ENCODE measurements at places on chromosomes 7 and 10.

GRCh38 chr7:47778153-47778661 is 170.1 kb downstream of the PKD1L1 start:
- DNase-seq = no peak

GRCh38 chr7:22784346-22784745 is 38.3 kb downstream of the TOMM7 start:
- no peak for DNase-seq

DNA sequence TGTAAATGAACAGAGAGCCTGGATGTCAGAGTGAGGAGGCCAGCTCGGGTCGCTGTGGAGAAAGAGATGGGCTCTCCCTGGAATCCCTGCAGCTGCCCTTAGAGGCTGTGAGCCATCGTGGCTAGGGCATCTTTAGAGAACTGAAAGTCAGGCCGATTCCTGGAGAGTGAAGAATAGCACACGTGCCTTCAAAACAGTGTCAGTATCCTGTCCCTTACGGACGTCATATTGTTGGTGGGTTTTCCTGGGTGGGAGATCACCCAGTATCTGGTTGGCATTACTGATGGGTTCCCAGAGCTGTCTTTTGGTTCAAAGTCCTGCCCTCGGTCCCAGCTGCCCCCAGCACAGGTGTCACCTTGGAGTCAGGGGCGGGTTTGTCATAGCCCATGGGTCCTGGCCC is 25.3 kb downstream of the IKZF1 start:
- no peak for DNase-seq

GRCh38 chr7:107045980-107046379 is 1.5 kb downstream of the PRKAR2B start:
- peak; percentile 26 for DNase-seq

DNA sequence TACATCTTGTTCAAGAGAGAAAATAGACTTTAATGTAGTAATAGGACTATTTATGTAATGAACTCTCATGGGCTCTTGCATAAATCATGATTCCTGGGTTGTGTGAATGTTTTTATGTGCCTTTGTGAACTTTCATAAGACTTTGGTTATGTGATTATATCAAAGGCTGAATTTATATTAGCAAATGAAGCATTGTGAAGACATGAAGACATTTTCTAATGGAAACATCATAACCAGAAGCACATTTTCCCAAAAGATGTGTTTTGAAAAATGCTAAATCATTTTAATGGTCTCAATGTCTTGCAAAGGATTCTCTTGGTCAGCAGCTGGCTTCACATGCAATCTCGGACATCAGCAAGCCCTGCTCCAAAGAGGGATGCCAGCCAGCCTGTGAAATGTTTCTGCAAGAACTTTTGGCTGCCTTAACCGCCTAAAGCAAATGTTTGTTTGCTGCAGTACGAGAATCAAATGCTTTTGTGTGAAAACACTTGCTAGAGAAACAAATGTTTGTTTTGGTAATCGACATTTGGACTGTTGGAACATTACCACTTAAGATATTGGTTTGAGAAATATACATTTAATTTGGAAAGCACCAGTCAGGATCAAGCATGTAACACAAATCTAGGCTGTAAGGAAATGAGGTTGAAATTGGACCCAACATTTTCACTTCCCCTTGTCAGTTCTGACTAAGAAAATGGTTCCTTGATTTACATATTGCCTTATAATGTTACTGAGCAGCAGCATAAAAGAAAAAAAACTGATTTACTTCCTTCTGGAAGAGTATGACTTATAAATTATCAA is 102.1 kb downstream of the RTKN2 start:
- no peak for DNase-seq

DNA sequence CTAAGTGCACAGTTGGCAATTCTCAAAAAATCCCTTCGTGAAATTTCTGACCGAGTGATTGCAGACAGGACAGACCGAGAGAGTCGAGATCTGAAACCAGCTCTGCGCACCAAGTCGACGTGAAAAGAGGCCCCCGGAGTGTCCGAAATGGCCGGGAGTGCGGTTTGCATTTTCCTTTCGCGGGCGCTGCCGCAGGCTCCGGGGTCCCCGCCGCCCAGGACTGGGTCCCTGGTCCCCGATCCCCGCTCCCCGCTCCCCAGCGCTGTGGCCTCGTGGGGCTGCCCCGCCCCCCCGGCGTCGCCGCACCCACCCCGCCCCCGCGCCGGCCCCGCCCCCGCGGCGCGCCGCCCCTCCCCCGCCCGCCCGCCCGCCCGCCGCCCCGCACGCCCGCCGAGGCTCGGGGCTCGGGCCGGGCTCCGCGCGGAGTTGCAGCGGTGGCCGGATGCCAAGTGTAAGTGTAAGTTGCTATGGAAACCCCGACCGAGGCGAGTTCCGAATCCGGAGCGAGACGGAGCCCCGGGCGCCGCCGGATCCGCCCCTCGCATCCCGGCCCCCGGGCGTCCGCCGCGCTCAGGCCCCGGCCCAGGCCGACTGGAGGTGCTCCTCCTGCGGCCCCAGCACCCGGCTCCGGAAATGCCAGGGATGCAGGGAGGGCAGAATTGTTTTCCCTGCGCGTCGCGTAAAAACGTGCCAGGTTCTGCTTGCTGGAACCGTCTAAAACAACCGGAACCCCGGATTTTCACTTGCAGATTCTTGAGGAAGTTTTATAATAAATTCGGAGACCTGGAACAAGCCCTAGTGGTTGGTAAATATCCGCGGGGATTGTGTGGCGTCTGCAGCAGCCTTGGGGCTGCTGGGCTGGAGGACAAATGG is 4.6 kb downstream of the BMI1 start:
- DNase-seq = no peak

GRCh38 chr7:142440906-142441411 is 183.1 kb upstream of the PRSS58 start:
- no peak for DNase-seq

- DNase-seq = no peak
Measured at GRCh38 chr7:80703272-80703671, 64.8 kb downstream of the CD36 start.

GRCh38 chr7:41696323-41696916 is 6.5 kb downstream of the INHBA start:
- peak; percentile 88 for DNase-seq

DNA sequence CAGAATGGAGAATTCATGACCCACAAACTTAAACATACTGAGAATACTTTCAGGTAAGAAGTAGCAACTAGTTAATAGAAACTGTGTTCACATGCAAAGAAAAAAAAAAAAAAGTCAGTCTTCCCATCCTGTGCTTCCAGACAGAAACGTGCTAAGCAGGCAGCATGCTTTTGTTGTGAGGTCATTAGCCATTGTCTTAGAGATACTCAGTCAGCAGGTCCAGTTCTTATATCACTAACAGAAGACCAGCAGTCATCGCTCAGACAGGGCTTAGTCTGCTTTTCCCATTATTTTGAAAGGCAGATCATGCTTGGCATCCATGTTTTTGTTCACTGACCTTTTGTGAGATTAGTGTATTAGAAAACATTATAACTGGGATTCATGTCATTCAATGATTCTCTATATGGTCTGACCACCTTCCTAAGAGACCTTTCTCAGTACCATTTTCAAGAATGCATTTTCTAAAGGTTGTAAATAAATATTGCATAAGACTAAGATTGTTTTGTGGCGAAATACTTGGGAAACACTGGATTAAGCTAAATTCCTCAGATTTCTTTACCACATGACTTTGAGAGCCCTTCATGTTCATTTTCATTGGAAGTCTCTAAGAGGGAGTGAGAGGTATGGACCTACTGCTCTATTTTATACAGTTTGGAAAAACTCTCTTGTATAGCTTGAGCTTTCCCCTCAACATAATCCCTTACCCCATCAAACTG is 45.0 kb upstream of the AGBL3 start:
- no peak for DNase-seq

DNA sequence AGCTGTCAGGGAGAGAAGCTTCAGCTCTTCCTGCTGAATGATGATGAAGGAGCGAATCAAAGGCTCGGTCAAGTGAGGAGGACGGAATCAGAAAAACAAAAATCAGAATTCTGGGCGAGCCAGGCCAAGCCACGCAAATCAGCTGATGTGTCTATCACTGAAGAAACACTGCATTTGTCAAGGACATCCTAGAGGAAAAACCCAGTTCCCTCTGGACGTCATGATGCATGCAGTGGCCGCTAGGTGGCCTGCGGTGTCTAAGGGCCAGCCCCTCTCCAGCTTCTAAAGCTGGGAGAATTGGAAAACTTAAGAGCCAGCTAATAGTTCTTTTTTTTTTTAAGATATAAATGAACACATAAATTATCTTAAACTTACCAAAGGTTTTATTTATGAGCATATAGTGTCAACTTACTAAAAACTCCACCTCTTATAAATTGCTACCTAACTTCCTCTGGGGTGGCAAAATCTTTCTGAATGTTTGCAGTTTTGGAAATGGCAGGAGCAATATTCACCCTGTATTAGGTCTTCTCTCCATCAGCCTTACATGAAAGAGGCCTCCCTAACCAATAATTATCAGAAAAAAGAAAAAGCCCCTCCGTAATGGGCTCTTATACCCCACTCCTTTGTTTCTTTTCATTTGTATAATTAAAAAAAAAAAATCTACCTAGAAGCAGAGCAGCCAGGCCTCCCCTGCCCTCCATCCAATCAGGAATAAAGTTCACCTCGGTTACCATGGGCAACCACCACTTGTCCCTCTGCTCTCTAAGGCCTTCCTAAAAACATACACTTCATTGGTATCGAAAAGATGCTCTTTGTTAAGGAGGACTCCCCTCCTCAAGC is 186.8 kb downstream of the USP6NL start:
- DNase-seq = peak; percentile 18

GRCh38 chr10:130958003-130958402 is 353.5 kb downstream of the TCERG1L start:
- DNase-seq = no peak

GRCh38 chr7:84548366-84549365 is 354.1 kb upstream of the SEMA3A start:
- no peak for DNase-seq

DNA sequence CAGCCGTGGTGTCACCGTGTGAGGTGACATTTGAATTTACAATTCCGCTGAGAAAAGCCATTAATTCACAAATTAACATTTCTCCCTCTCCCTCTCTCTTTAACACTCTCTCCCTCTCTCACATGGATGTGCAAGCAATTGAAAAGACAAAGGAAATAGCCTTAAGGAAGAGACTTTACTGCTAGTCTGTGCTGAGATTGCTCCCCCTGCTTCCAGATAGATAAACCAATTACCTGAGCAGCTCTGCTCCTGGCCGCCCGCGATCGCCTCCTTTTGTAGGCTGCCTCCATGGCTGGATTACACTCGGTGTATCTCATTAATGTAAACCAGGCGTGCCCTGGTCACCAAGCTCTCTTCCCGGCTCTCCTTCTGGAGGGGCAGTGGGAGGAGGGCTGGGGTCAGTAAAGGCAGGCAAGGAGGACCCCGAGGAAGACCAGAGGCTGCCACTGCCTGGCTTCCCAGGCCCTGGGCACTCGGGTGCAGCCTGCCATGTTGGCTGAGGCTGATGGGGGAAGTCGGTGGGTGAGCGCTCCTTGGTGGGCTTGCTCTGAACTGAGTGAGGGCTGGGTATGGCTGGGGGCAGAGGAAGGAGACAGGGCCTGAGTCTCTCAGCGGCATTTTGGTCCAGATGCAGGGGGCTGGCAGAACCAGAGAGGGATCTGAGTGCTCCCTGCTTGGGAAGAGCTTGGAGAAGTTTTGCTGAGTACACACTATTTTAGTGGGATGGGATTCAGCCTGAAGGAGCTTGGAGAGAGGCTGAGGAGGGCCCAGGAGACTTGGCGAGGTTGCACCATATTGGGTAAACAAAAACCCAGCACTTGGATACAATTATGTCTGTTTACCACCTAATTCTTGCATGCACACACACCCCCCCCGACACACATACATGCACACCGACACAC is 42.9 kb downstream of the PAX2 start:
- no peak for DNase-seq

DNA sequence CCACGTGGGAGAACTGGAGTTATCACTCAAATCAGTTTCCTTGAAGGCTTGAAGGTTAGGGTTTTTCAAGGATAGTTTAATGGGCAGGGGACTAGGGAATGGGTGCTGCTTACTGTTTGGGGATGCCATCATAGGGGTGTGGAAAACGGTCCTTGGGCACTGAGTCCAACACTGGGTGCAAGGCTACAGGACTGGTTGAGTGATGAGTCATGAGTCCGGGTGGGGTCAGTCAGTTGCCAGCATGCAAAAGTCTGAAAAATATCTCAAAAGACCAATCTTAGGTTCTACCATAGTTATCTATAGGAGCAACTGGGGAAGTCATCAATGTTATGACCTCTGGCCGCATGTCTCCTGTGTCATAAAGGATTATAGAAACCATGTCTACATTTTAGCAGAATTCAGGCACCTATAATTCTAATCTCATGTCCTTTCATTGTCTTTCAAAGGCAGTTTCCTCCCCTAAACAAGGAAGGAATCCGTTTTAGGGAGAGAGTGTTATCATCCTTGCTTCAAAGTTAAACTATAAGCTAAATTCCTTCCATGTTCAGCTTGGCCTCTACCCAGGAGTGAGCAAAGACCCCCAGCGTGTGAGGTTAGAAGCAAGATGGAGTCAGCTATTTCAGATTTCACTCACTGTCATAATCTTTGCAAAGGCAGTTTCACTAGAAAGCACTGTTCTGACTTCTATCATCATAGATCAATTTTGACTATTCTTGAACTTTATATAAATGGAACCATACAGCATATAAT is 94.5 kb downstream of the COL26A1 start:
- no peak for DNase-seq

DNA sequence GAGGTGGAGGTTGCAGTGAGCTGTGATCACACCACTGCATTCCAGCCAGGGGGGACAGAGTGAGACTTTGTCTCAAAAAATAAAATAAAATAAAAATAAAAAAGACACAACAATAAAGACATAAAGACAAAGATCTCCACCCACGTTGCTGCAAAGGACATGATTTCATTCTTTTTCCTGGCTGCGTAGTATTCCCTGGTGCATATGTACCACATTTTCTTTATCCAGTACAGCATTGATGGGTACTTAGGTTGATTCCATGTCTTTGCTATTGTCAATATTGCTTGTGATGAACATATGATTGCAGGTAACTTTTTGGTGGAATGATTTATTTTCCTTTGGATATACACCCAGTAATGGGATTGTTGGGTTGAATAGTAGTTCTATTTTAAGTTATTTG is 42.0 kb upstream of the CCDC3 start:
- no peak for DNase-seq

GRCh38 chr7:128799451-128799850 is 7.7 kb downstream of the CCDC136 start:
- no peak for DNase-seq

DNA sequence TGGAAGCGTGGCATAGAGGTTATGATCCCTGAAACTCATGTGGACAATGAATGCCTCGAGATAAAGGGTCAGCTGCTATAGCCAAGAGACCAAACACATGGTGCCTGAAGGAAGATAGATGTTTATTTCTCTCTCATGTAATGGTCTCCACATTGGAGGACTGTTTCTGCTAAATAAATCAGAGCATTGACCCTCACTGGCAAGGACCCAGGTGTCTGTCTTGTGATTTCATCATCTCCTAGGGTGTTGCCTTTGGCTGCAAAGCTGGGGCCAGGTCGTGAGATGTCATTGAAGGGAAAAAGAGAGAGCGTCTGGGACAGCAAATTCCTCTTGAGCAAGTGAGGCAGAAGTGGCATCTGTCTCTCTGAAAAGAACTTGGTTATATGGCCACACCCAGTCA is 64.6 kb downstream of the JCAD start:
- DNase-seq = no peak

- DNase-seq = no peak
Measured at GRCh38 chr7:95436407-95436806, 1.6 kb upstream of the PON2 start.
